ENCODE measurements at places on chromosomes 1 and 21. TPM values are rescaled to one million over a fixed set of nuclear protein-coding genes. Genes with fewer than 3 reads are reported as not detected.

DNA sequence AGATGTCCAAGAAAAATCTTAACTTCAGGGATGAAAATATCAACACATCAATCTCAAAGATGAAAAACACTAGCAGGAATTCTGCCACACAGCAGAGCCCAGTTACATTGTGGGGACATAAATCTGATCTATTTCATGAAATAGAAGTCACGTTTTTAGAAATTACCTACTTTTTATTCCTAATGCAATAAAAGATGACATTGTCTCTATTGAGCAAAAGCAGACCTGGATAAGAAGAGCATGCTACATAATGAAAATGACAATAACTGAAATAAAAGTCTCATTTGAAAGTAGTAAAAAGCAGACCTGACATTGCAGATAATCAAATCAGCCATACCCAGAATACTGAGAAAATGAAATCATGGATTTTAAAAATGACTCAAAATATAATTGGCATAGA is 156.8 kb downstream of the NTNG1 start:
- H3K27ac ChIP-seq: no peak overlapping the region
- DNase-seq: no peak
- H3K4me1 ChIP-seq: no peaks in the 10 kb centered on the region
- H3K4me3 ChIP-seq: no peak overlapping the region

- H3K27me3 ChIP-seq: no peaks in the 10 kb centered on the region
- no peak overlapping the region for H3K4me3 ChIP-seq
- H3K4me1 ChIP-seq: no peaks in the 10 kb centered on the region
Measured at GRCh38 chr1:107551456-107551855, 410.6 kb downstream of the NTNG1 start.

MYOG gene
- not detected for total RNA-seq

DNA sequence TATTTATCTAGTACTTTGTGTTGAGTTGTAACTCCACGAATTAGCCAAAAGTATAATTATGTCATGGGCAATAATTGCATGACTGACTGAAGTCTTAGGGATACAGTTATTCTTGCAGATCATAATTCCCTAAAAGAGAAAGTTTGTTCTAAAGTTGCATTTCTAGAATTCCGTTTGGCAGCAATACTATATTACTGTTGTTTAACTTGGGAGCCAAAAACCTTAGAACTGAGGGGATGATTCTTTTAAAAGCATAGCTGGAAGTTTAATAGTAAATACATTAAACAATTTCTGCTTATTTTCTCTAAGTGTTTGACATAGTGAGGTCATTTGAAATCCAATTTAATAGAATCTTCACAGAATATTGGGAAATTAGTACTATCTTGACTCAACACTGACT is 356.4 kb upstream of the ADAMTS5 start:
- no peaks in the 10 kb centered on the region for H3K27me3 ChIP-seq
- H3K27ac ChIP-seq: no peak overlapping the region
- H3K4me1 ChIP-seq: no peaks in the 10 kb centered on the region
- no peak overlapping the region for H3K4me3 ChIP-seq
- H3K36me3 ChIP-seq: no peaks in the 10 kb centered on the region

GUCA2A gene
- total RNA-seq: not detected

HSF2BP gene
- total RNA-seq: 3.5 TPM

DNA sequence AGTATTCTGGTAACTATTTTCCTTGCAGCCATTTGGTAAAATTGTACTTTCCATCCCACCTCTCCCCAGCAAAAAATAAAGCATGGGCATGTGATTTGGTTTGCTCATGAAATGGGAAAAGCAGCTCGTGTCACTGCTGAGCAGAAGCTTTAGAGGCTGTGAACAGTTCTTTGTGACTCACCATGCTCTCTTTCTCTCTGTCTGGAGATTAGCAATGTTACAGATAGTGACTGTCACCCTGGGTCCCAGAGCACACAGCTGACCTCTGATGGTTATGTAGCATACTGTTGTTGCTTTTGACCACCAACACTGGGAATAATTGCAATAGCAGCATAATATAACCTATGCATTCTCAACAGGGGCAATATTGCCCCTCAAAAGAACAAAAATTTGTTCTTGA is 70.6 kb downstream of the RGS2 start:
- no peaks in the 10 kb centered on the region for H3K36me3 ChIP-seq
- H3K4me3 ChIP-seq: no peak overlapping the region
- peaks cover 43% of the 10 kb centered on the region for H3K4me1 ChIP-seq
- H3K27ac ChIP-seq: no peak overlapping the region
- H3K27me3 ChIP-seq: no peaks in the 10 kb centered on the region
- DNase-seq: no peak

DNA sequence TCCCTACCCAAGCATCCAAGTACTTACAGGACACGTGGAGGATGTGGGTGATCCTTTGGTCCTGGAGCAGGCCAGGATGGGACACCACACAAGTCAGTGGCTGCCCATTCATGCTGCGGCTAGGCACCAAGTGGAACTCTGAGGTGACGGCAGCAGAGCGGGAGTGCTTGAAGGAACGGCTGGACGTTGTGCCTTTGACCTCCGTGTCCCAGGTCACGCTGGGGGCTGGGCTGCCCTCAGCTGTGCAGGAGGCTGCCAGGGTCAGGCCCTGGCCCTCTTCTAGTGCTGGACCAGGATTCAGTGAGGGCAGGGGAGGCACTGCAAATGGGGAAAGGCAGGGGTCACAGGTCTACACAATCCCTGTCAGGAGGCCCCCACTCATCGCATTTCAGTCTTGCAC is 7.7 kb upstream of the ARHGAP30 start:
- no peak overlapping the region for H3K4me3 ChIP-seq
- H3K27ac ChIP-seq: no peak overlapping the region
- H3K36me3 ChIP-seq: no peaks in the 10 kb centered on the region
- no peak for DNase-seq
- peaks cover 14% of the 10 kb centered on the region for H3K4me1 ChIP-seq

WNT3A gene
- not detected for total RNA-seq

DNA sequence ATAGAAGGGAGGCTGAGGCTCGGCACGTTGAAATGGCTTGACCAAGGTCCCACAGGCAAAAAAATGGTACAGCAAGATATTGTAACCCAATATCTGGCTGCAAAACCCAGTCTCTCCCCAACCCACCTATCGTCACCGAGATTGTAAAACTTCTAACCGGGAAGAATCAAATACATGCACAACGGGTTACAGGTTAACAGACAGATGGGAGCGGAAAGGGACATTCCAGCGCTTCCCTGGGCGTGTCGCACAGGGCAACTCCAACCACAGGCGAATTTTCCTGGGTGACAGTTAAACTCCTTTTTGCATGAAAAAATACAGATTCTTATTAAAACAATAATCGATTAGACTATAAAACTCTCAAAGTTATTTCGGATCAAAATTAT is 31.8 kb upstream of the JUN start:
- no peaks in the 10 kb centered on the region for H3K36me3 ChIP-seq
- H3K27ac ChIP-seq: peak overlapping the region; percentile 90
- H3K4me3 ChIP-seq: peak overlapping the region; percentile 78
- H3K4me1 ChIP-seq: peaks cover 52% of the 10 kb centered on the region
- H3K27me3 ChIP-seq: no peaks in the 10 kb centered on the region

GRCh38 chr1:246437961-246438360 is 69.1 kb downstream of the SMYD3 start:
- H3K27ac ChIP-seq: no peak overlapping the region
- no peaks in the 10 kb centered on the region for H3K27me3 ChIP-seq
- no peak overlapping the region for H3K4me3 ChIP-seq
- H3K4me1 ChIP-seq: peaks cover 28% of the 10 kb centered on the region

OR2L8 gene
- not detected for total RNA-seq

DNA sequence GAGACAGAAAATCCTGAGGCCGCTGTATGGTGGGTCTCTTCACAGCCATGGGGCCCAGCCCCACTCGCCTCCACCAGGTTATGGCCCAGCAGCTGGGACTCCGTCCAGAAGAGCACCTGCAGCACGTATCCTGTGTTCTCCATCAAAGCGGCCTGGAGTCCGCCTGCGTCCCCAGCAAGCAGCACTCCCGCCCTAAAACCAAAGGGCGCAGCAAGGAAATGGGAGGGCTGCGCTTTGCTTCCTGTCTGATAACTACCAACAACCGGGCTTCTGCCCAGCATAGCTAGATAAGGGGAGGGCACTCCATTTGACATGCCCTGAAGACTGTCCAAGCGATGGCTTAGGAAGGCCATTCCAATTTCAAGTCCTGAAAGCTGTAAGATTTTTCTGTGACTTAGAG is 119.9 kb downstream of the KCNJ15 start:
- H3K36me3 ChIP-seq: no peaks in the 10 kb centered on the region
- no peak overlapping the region for H3K27ac ChIP-seq
- no peak overlapping the region for H3K4me3 ChIP-seq
- no peaks in the 10 kb centered on the region for H3K27me3 ChIP-seq

GRCh38 chr1:40636777-40637176 is 28.7 kb downstream of the RIMS3 start:
- no peaks in the 10 kb centered on the region for H3K27me3 ChIP-seq
- peaks cover 8% of the 10 kb centered on the region for H3K4me1 ChIP-seq
- H3K36me3 ChIP-seq: peaks cover 16% of the 10 kb centered on the region
- H3K27ac ChIP-seq: no peak overlapping the region

GRCh38 chr1:15179485-15179883 is 25.9 kb downstream of the TMEM51 start:
- no peak for DNase-seq
- H3K4me3 ChIP-seq: no peak overlapping the region
- peak overlapping the region; percentile 83 for H3K27ac ChIP-seq
- H3K36me3 ChIP-seq: no peaks in the 10 kb centered on the region
- H3K27me3 ChIP-seq: peaks cover 3% of the 10 kb centered on the region
- peaks cover 12% of the 10 kb centered on the region for H3K4me1 ChIP-seq

GRCh38 chr1:167697667-167698141 is 24.1 kb upstream of the MPZL1 start:
- no peak for DNase-seq
- no peak overlapping the region for H3K27ac ChIP-seq
- no peaks in the 10 kb centered on the region for H3K27me3 ChIP-seq
- H3K4me3 ChIP-seq: no peak overlapping the region

CYP2J2 gene
- total RNA-seq: 0.22 TPM

DNA sequence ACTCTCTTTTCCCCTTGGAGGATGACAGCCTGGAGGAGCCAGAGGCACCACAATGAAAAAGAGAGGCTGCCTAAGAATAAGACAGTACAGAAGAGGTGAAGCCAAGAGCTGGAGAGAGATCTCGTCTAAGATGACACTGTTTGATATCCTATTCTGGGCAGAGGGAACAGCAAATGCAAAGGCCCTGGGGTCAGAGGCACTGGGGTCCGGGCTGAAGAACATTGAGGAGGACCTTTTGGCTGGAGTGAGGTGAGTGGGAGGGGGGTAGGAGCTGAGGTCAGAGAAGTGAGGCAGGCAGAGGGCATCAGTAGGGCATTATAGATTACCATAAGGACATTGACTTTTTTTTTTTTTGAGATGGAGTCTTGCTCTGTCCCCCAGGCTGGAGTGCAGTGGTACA is 19.3 kb upstream of the TMEM51 start:
- DNase-seq: no peak
- H3K4me1 ChIP-seq: no peaks in the 10 kb centered on the region
- peaks cover 27% of the 10 kb centered on the region for H3K27me3 ChIP-seq
- H3K27ac ChIP-seq: no peak overlapping the region
- H3K36me3 ChIP-seq: peaks cover 6% of the 10 kb centered on the region
